ENCODE measurements at places on chromosomes 4 and X.

DNA sequence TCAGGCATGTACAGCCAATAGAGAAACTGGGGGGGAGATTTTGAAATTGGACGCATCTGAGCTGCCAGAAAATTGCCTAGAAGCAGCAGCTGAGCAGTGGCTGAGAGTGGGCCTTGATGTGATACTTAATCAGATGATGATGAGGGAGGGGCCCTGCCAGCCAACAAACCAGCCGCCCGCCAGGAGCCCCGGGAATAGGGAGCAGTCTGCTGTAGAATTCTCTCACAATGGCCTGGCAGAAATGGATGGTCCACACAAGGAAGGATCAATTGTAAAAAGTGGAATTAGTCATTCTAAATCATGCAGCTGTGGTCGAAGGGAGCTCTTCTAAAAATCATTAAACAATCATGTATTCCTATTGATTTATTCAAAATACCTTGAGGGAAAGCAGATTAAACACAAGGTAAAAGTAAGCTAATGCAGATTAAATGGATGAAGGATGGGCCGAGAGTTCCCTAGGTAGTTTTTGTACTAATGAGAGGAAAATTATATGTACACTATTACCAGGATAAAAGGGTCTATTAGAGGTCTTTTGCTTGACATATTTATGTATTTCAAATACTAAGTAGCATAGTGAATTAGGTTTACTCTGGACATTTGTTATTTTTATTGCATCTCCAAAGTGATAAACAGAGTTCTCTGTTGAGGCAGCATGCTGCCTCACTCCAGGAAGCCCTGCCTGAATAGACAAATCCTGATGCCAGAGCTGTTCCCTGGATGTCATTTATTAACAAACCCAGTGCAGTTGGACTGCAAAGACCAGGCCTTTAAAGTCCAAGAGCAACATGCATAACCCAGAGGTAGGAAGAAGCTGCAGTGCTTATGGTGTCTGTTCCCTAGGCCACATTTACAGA lies 91.3 kb downstream of the NKX6-1 start:
- DNase-seq: no peak

- DNase-seq: no peak
Observed at GRCh38 chr4:86775061-86775460, 74.1 kb downstream of the SLC10A6 start.

- DNase-seq: no peak
Observed at GRCh38 chr4:172736046-172736445, 432.6 kb upstream of the GALNT7 start.

GRCh38 chrX:105745863-105746262 lies 76.5 kb upstream of the NRK start:
- DNase-seq: no peak
